ENCODE measurements at places on chromosomes 2 and 18.

DNA sequence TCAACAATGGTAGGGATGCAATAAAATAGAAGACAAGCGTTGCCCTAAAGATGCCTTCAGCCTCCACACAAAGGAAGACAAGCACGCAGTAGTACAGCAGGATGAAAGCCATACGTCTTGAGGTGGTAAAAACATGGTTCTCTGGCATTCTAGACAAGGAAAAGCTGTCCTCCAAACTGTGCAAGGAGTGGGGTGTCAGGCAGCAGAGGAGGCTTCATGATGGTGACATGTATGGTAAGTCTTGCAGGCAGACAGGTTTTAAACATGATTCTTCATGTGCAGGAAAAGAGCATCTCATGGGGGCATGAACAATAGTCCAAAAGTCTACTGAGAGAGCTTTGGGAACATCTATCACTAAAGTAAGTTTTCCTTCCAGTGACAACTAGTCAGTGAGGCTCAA lies 241.8 kb downstream of the STK39 start:
- H3K4me1 ChIP-seq, result peaks cover 11% of the 10 kb centered on the region
- no peak overlapping the region for H3K4me3 ChIP-seq
- no peaks in the 10 kb centered on the region for H3K36me3 ChIP-seq
- H3K27ac ChIP-seq, result no peak overlapping the region
- no peaks in the 10 kb centered on the region for H3K27me3 ChIP-seq

DNA sequence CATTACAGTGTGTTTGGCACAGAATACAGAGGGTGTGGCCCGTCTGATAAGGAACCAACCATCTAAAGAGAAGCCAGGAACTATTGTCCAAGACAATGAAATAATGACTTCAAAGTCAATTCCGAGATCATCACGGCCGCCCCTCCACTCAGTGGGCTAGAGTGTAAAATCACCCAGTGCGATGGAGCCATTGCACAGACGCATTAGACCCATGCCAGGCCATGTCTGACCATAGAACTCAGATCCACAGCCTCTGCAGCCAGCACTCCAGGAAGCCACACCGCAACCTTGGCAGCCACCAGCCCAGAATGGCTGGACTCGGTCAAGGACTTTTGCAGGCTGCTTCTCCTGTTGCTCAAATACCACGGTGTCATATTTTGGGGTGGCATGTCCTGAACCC lies 835.7 kb downstream of the DCDC2C start:
- H3K27me3 ChIP-seq, result no peaks in the 10 kb centered on the region
- no peaks in the 10 kb centered on the region for H3K4me1 ChIP-seq
- no peak overlapping the region for H3K4me3 ChIP-seq
- DNase-seq, result no peak
- no peak overlapping the region for H3K27ac ChIP-seq
- H3K36me3 ChIP-seq, result no peaks in the 10 kb centered on the region

DNA sequence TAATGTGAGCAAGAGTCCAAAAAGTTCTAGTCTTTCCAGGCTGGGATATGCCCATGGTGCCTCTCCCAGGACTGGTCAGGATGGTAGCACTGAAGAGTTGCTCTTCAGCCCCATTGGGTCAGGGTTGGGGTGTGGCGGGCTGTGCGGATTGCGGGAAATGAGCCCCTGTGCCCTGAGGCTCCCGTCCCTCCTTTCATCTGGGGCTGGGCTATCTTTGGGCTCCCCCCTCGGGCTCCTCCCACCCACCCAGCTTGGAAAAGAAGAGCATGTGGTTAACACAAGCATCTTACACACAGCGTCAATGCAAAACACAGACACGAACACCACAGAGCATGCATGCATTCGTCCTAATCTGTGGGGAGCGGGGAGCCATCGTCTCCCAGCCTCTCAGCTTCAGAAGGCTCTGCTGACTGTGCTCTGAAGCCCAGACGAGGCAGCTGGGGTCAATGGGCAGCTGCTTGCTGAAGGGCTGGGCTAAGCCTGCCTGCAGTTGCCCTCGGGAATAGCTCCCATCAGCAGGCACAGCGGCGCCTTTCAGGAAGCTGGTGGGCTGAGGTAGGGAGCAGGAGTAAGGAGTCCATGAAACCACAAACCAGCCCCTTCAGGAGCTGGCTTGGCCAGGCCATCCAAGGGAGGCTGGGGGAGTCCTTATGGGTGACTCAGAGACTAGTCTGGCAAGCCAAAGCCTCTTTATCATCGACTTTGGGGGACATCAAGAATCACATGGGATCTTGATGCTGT lies 112.9 kb downstream of the CLIP4 start:
- H3K36me3 ChIP-seq, result no peaks in the 10 kb centered on the region
- H3K27ac ChIP-seq, result no peak overlapping the region
- no peak overlapping the region for H3K4me3 ChIP-seq
- H3K27me3 ChIP-seq, result peaks cover 35% of the 10 kb centered on the region
- DNase-seq, result peak; percentile 32

DNA sequence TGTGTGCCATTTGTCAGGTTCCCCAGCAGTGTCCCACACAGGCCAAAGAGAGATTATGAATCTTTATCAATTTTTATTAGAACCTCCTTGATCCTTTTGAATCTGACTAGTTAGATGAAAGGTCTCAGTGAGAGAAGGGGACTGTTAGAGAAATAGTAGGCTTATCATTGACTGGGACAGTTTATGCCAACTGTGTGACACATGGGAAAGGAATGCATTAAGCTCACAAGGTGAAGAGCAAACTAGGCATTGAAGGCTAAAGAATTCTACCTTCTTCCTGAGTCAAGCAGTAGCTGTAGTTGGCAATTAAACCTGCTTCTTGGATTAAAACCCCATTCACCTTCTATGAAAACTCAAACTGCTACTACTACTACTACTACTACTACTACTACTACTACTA lies 389.6 kb upstream of the CDH19 start:
- no peak for DNase-seq
- H3K36me3 ChIP-seq, result no peaks in the 10 kb centered on the region
- H3K4me3 ChIP-seq, result no peak overlapping the region
- H3K27ac ChIP-seq, result no peak overlapping the region

DNA sequence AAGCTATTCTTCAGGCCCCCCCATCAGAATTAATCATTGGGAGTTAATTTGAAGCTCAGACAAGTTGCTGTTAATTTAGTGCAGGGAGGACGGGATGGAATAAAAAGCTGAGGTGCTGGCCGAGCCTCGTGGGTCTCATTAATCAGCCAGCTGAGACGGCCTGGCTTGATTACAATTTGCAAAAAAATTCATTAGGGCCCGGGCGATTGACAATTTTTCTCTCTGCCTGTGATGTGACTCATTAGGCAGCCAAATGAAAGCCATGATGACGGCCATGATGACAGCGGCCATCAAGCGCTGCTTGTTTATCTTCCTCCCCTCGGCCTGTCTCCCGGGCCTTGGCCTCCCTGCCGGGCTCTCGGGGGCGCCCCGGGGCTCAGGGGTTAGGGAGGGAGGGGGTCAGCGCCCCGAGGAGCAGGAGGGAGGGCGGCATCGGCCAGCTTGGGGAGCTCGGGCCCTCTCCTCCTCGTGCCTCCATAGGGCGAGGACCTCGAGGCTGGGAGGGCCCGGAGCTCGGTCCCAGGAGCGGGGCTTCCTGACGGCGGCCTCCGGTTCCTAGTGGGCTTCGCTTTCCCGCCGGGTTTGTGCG lies 5.2 kb downstream of the GBX2 start:
- H3K36me3 ChIP-seq, result no peaks in the 10 kb centered on the region
- H3K4me3 ChIP-seq, result no peak overlapping the region
- DNase-seq, result no peak

GRCh38 chr2:99787769-99788382 lies 298.1 kb upstream of the REV1 start:
- H3K27me3 ChIP-seq, result no peaks in the 10 kb centered on the region
- H3K36me3 ChIP-seq, result no peaks in the 10 kb centered on the region
- no peak overlapping the region for H3K27ac ChIP-seq
- DNase-seq, result no peak
- H3K4me1 ChIP-seq, result no peaks in the 10 kb centered on the region

DNA sequence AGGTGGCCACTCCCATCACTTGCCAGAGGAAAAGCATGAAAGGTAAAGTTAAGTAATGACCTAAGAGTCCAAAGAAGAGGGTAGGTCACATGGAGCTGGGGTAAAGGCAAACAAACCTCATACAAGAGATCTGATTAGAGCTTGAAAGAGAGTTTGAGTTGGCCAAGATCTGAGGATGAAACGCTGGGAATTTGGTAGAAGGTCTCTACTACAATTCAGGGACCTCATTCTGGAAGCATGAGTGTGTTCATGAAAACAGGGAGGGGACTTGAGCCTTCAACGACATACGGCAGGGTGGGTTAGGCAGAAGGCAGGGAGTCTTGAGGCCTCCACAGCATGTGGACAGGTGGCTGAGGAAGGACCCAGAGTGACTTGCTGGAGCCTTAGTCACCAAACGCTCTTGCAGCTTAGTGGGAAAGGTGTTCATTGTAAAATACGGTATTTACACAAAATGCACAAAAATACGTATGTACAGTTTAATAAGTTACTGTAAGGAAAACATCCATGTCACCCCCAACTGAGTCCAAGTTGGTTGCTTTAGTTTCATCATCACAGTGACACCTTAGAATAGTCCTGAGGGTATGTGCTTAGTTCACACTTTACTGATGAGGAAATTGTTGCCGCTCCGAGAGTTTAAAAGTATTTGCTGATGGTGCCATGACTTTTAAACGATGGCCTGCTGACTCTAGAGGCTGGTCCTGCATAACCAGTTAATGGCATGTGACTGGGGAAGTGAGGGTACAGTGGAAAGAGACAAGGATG lies 5.0 kb upstream of the FARP2 start:
- H3K4me1 ChIP-seq, result peaks cover 7% of the 10 kb centered on the region
- H3K36me3 ChIP-seq, result peaks cover 70% of the 10 kb centered on the region
- H3K4me3 ChIP-seq, result no peak overlapping the region

DNA sequence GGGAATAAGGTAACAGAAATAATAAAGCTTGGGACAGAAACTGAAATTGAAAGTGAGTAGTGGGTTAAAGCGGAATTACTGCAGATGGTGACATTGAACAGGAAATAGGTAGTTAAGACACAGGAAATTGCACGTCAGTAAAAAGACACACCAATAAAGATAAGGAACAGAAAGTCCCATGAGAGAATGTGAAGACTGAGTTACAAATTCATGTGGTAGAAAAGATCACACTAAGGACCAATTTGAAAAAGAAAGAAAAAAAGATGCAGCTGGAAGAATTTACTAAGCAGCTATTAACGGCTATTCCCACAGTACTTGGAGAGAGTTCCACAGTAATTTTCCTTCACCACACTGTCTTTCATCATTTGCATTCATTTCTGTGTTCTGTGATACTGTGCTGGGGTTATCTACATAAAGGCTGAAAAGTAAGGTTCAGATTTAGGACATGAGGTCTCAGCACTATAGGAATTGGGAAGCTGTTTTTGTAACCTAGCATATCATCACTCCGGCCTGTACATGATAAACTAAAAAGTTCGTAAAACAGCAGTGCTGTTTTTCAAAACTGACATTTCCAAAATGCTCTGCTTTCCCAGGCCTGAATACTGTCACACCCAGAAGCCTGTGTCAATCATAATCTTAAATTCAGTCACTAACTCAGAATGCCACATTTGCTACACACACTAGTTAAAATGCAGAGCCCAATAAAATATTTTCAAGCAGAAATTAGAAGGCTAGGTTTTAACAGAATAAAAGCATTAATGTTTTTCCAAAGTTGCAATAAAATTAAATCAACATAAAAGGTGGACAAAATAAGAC lies 42.9 kb downstream of the SRBD1 start:
- no peaks in the 10 kb centered on the region for H3K27me3 ChIP-seq
- no peaks in the 10 kb centered on the region for H3K36me3 ChIP-seq
- no peak overlapping the region for H3K4me3 ChIP-seq
- H3K4me1 ChIP-seq, result peaks cover 40% of the 10 kb centered on the region
- H3K27ac ChIP-seq, result no peak overlapping the region

DNA sequence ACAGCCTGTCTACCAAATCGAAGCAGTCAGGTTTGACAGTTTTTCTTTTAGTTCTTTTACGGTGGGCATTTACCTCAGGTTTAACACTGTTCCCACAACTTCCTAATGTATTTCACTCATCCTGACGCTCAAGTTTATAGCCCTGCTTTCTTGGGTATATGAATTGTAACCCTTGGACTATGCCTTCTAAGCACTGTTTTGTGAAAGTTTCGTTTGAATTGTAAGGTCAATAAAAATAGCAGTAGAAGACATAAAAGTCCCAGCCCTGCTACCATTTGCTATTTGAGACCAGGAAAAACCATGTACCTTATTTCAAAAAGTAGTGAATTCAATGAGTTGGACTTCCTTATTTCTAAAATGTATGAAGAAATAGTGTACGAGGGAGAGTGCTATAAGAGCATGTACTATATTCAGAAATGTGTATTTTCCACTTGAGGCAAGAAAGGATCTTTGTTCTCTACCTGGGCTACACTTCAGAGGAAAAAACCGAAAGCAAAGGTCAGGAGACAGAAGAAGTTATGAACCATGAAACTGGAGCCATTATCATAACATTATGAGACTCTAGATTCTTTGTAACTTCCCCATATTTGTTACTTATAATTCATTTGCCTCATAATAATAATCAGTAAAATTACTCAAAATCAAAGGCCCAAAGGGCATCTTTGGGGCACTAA lies 1.9 kb upstream of the ZC3H15 start:
- no peak overlapping the region for H3K27ac ChIP-seq
- peaks cover 17% of the 10 kb centered on the region for H3K4me1 ChIP-seq
- H3K27me3 ChIP-seq, result no peaks in the 10 kb centered on the region
- H3K4me3 ChIP-seq, result no peak overlapping the region
- no peak for DNase-seq

GRCh38 chr2:177117755-177118154 lies 94.8 kb upstream of the HNRNPA3 start:
- H3K36me3 ChIP-seq, result no peaks in the 10 kb centered on the region
- H3K27ac ChIP-seq, result no peak overlapping the region
- H3K4me3 ChIP-seq, result no peak overlapping the region
- no peak for DNase-seq
- H3K27me3 ChIP-seq, result no peaks in the 10 kb centered on the region
- H3K4me1 ChIP-seq, result no peaks in the 10 kb centered on the region

- no peaks in the 10 kb centered on the region for H3K27me3 ChIP-seq
- H3K4me1 ChIP-seq, result no peaks in the 10 kb centered on the region
- H3K4me3 ChIP-seq, result no peak overlapping the region
Measured at GRCh38 chr18:74512321-74513053, 16.3 kb downstream of the CNDP2 start.

GRCh38 chr2:197013098-197013497 lies 86.6 kb upstream of the PGAP1 start:
- no peak for DNase-seq
- peaks cover 9% of the 10 kb centered on the region for H3K4me1 ChIP-seq
- H3K27me3 ChIP-seq, result no peaks in the 10 kb centered on the region
- no peak overlapping the region for H3K4me3 ChIP-seq
- H3K27ac ChIP-seq, result no peak overlapping the region

DNA sequence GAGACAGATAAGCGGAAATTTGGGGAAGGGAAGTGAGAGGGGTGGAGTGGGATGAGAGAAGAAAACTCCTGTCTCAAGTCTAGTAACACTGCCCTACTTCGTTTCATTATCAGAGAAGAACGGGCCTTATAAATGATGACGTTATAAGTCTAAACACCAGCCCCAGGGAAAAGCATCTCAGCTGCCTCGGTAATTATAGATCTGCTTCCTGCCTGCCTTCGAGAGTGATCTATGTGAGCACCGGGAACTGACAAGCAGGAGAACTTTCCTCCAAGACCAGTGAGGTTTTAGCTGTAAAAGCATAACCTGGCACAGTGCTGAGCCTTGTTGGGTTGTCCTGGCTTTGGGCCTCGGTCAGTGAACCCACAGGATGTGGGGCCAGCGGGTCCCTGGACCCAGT lies 227.9 kb upstream of the SIX2 start:
- no peak for DNase-seq
- H3K27ac ChIP-seq, result no peak overlapping the region
- H3K4me3 ChIP-seq, result no peak overlapping the region
- H3K4me1 ChIP-seq, result peaks cover 44% of the 10 kb centered on the region
- H3K36me3 ChIP-seq, result no peaks in the 10 kb centered on the region

GRCh38 chr2:240400371-240401161 lies 34.9 kb upstream of the GPC1 start:
- no peaks in the 10 kb centered on the region for H3K36me3 ChIP-seq
- no peak overlapping the region for H3K4me3 ChIP-seq
- no peak for DNase-seq
- no peaks in the 10 kb centered on the region for H3K27me3 ChIP-seq
- no peaks in the 10 kb centered on the region for H3K4me1 ChIP-seq

Data from GM23248 (cell line).